ENCODE measurements at places on chromosomes 13 and 19. TPM values are rescaled to one million over a fixed set of nuclear protein-coding genes. Genes with fewer than 3 reads are reported as not detected.

GRCh38 chr13:51341232-51341631 lies 1.7 kb downstream of the SERPINE3 start:
- DNase-seq, result no peak
- no peaks in the 10 kb centered on the region for H3K36me3 ChIP-seq
- H3K4me3 ChIP-seq, result no peak overlapping the region
- 0 out of 2 replicates have a peak, but pooled peaks cover 4% of the 10 kb centered on the region for H3K4me1 ChIP-seq

GRCh38 chr13:103395139-103395538 lies 328.9 kb upstream of the SLC10A2 start:
- H3K4me1 ChIP-seq, result peaks cover 2% of the 10 kb centered on the region
- no peak overlapping the region for H3K4me3 ChIP-seq

DNA sequence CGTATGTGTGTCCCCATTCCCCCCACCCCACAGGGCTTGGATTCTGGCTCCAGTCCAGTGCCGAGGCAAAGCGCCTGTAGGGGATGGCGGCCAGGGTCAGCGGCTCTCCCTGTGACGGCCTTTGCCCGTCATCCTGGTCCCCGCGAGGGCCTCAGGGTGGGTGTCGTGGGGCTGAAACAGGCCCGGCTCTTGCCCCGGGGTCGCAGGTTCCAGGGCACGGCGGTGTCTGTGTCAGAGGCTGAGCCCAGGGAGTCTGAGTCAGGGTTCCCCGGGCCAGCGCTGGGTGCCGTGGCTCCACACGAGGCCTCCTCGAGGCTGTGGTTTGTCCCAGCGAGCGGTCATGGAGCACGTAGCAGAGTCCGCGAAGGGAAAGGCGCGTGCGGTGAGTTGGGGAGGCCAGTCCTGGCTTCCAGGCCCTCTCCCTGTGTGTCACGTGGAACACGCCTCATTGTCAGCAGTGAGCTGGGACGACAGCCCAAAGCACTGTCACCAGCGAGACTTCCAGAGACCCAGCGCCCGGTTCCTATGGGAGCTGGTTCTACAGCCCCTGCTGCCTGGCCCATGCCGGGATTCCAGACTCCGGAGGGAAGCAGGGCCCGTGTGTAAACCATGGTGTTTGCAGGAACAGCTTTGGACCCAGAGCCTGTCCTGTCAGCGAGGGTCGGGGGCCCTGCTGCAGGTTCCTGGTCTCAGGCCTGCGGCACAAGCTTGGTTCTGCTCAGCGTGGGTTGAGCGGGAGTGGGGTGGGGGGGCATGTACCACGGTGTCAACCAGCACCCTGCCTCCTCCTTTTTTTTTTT lies 13.4 kb downstream of the NCLN start:
- H3K36me3 ChIP-seq, result peaks cover 5% of the 10 kb centered on the region
- no peaks in the 10 kb centered on the region for H3K4me1 ChIP-seq
- H3K27ac ChIP-seq, result no peak overlapping the region

- H3K27me3 ChIP-seq, result no peaks in the 10 kb centered on the region
- DNase-seq, result no peak
- no peaks in the 10 kb centered on the region for H3K36me3 ChIP-seq
- H3K4me1 ChIP-seq, result peaks cover 11% of the 10 kb centered on the region
- peak overlapping the region; percentile 45 for H3K27ac ChIP-seq
- H3K4me3 ChIP-seq, result no peak overlapping the region
Observed at GRCh38 chr13:40983725-40984667, 35.1 kb downstream of the ELF1 start.

DNA sequence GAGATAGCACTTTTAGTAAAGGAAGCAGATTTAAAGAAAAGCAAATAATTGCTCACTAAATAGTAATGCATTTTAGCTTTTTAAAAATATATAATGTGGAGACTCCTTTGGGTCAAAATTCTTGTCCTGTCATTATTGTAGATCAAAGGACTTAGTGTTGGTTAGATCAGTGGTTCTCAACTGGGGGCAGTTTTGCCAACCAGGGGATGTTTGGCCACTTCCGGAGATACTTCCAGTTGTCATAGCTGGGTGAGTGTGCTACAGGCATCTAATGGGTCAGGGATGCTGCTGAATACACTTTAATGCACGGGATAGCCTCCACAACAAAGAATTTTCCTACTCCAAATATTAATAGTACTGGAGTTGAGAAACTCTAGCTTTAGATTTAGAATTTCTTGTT lies 126.8 kb downstream of the LMO7 start:
- H3K4me1 ChIP-seq, result peaks cover 19% of the 10 kb centered on the region
- peaks cover 59% of the 10 kb centered on the region for H3K36me3 ChIP-seq
- H3K27ac ChIP-seq, result no peak overlapping the region
- H3K4me3 ChIP-seq, result no peak overlapping the region

- DNase-seq, result no peak
- no peaks in the 10 kb centered on the region for H3K36me3 ChIP-seq
- H3K27ac ChIP-seq, result no peak overlapping the region
- no peaks in the 10 kb centered on the region for H3K4me1 ChIP-seq
- peaks cover 5% of the 10 kb centered on the region for H3K27me3 ChIP-seq
Observed at GRCh38 chr19:45922281-45922680, 7.7 kb upstream of the NANOS2 start.

The HOMER3 gene
- 81.0 TPM for polyA plus RNA-seq

DNA sequence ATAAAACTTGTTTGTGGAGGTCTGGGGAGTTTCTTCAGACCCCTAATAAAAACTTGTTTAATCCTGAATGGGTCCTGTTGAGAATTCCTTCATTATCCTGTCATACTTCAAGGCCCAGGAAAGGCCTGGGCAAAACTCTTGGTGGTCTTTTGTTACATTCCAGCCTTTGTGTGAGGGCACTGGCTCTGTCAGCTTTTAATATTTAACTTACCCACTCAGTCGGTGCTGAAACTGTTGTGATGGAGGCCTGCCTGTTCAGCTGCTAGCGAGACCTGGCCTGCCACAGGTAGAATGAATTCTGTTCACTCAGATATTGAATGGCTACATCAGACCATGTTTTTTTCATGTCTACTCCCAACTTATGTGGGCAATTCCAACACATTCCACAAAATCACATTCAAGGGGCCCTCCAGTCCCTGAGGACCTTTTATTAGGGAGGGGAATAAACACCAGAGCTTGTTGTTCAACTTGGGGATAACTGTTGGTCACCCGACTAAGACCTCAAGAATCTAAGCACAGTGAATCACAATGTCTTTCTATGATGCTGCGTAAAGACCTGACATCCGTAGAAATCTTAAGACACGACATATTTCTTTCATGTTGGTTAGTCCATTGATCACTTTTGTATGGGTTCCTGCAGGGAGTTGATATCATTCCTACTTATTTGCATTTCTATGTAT lies 12.5 kb downstream of the NLRP8 start:
- peaks cover 40% of the 10 kb centered on the region for H3K27me3 ChIP-seq
- H3K36me3 ChIP-seq, result no peaks in the 10 kb centered on the region
- H3K4me3 ChIP-seq, result no peak overlapping the region
- DNase-seq, result no peak
- H3K4me1 ChIP-seq, result no peaks in the 10 kb centered on the region
- no peak overlapping the region for H3K27ac ChIP-seq

GRCh38 chr13:97077341-97077740 lies 83.1 kb upstream of the OXGR1 start:
- H3K4me3 ChIP-seq, result no peak overlapping the region
- H3K36me3 ChIP-seq, result no peaks in the 10 kb centered on the region
- no peaks in the 10 kb centered on the region for H3K4me1 ChIP-seq
- H3K27ac ChIP-seq, result no peak overlapping the region
- no peak for DNase-seq

The CFD gene
- polyA plus RNA-seq, result 2.5 TPM

The ZSCAN4 gene
- not detected for polyA plus RNA-seq

DNA sequence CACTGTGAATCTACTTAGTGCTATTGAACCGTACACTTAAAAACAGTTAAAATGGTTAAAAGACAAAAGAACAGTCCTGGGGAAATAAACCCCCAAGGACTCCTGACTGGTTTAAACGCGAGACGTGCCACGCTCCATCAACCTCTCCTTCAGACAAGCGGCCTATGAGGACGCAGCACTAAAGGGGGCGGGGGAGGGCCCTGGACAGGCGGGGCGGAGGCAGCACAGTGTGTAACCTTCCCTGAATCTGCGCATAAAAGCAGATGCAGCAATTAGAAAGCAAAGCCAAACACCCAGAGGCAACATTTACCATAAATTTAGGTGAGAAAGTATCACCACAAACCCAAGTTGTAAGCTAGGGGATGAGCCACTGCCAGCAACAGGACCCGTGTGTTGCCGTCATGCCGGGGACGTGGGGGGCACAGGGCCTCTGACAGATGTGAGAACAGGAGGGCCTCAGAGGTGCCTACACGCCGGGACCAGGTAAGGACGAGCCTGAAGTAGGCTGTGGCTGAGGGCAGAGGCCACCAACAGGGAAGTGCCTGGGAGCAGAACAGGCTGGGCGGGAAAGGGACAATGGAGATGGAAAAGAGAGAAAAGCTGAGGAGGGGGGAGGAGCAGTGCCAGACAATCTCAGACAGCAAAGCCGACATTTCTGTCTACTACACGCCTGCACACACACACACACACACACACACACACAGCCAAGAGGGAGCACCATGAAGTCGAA lies 15.3 kb upstream of the ADPRHL1 start:
- no peaks in the 10 kb centered on the region for H3K27me3 ChIP-seq
- H3K36me3 ChIP-seq, result peaks cover 19% of the 10 kb centered on the region
- no peaks in the 10 kb centered on the region for H3K4me1 ChIP-seq
- DNase-seq, result no peak
- no peak overlapping the region for H3K4me3 ChIP-seq

All from SK-N-SH (cell line).